CD4-positive, CD25-positive, alpha-beta regulatory T cell (primary cell): ENCODE measurements at places on chromosomes 4 and X.

DNA sequence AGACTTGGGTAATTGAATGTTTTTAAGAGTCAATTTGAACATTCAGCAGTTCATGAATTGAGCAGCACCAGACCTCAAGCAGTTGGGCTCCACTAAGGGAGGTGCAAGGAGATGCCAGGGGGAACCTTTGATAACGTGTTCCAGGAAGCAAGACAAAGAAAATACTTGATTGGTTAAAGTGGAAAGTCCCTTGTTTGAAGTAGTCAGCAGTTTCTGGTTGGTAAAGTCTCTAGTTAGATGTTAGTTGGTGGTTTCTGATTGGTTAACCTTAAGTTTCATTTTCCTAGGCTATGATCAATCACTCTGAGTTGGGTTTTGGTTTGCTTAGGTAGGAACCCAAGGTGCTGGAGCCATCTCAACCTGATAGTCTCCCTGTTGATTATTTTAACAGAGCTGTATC is 4.0 kb downstream of the HERC6 start:
- peak overlapping the region; percentile 65 for H3K4me3 ChIP-seq
- peak; percentile 75 for DNase-seq
- peaks cover 22% of the 10 kb centered on the region for H3K36me3 ChIP-seq
- peak overlapping the region; percentile 82 for H3K27ac ChIP-seq
- H3K27me3 ChIP-seq, result no peaks in the 10 kb centered on the region

DNA sequence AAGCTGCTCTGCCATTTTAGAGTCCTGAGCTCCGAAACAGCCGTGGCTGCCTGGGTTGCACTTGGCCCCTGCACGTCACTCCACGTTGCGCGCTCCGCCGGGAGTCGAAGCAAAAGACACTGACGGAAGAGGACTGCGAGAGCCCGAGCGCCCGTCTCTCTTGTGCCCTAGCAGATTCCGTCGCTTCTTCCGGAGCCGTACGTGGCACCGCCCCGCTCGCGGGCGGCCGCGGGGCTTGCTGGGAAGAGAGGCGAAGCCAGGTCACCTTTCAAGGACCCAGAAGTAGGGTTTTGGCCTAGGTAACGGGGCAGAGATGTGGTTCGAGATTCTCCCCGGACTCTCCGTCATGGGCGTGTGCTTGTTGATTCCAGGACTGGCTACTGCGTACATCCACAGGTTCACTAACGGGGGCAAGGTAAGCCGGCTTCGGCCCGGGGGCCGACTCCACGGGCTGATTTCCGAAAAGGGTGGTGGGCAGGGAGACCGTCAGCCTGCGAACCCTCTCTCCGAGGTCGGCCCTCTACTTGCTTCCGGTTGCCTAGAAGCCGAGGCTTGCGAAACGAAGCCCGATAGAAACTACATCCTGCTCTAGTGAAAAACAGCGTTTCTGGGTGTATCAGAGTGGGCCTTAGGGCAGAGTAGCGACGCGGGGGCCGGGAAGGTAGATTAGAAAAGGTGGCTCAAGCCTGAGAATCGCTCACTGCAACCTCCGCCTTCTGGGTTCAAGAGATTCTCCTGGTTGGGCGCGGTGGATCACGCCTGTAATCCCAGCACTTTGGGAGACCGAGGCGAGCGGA is at the start of the genes NDUFA1 and RNF113A:
TSS of gene NDUFA1 (plus strand) at position 234 of the 797 bp plus-strand sequence. CDS start at position 314, 80 bp downstream.
TSS of gene RNF113A (minus strand) at position 135 of the 797 bp plus-strand sequence. CDS start at position 15, 120 bp downstream.
- H3K4me1 ChIP-seq, result peaks cover 6% of the 10 kb centered on the region
- no peaks in the 10 kb centered on the region for H3K27me3 ChIP-seq
- H3K4me3 ChIP-seq, result peak within 1 kb of the TSS; percentile 75

DNA sequence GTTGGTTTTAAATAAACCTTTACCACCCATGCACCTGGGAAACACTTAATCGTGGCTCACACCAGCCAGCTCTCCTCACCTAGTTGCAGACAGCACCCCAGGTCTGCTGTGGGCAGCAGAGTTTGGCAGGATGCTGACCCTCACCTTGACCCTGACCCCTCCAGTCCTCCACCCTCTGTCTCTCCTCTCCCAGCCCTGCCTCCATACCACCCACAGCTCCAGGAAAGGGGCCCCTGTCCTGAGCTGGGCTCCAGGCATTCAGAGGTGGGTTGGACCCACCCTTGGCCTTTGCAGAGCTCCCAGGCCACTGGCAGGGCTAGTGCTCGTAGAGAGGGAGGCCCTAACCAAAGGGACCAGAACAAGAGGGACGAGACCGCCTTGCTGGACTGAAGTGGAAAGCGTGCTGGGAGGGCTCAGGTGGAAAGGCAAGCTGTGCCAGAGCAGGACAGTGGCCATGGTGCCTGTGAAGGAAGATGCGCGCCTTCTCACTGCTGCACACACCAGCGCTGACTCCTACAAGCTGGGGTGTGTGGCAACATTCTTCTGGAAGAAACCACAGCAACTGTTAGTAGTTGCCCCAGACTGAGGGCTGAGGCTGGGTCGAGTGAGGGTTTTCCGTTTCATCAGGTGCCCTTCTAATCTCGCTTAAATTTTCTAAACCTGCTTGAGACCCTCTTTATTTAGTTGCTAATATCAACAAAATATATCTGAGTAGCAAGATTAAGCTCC is 10.7 kb upstream of the S100P start:
- H3K4me1 ChIP-seq, result no peaks in the 10 kb centered on the region
- no peak overlapping the region for H3K4me3 ChIP-seq
- DNase-seq, result no peak
- no peaks in the 10 kb centered on the region for H3K27me3 ChIP-seq
- H3K36me3 ChIP-seq, result no peaks in the 10 kb centered on the region

- no peaks in the 10 kb centered on the region for H3K27me3 ChIP-seq
- no peak overlapping the region for H3K27ac ChIP-seq
- no peaks in the 10 kb centered on the region for H3K4me1 ChIP-seq
- no peaks in the 10 kb centered on the region for H3K36me3 ChIP-seq
- DNase-seq, result no peak
These were observed 33.5 kb downstream of the GUCY2F start for GRCh38 chrX:109448282-109448938.

GRCh38 chrX:139851730-139852129 is 81.1 kb downstream of the ATP11C start:
- no peak for DNase-seq
- no peak overlapping the region for H3K4me3 ChIP-seq
- no peak overlapping the region for H3K27ac ChIP-seq
- H3K4me1 ChIP-seq, result no peaks in the 10 kb centered on the region

- H3K36me3 ChIP-seq, result no peaks in the 10 kb centered on the region
- no peak overlapping the region for H3K4me3 ChIP-seq
- no peaks in the 10 kb centered on the region for H3K4me1 ChIP-seq
- H3K27ac ChIP-seq, result no peak overlapping the region
- no peaks in the 10 kb centered on the region for H3K27me3 ChIP-seq
- DNase-seq, result no peak
These were observed 125.5 kb downstream of the ATG4A start for GRCh38 chrX:108216919-108217571.

- DNase-seq, result no peak
- no peak overlapping the region for H3K4me3 ChIP-seq
- H3K27ac ChIP-seq, result no peak overlapping the region
- peaks cover 10% of the 10 kb centered on the region for H3K4me1 ChIP-seq
These were observed 916 bp upstream of the POU4F2 start for GRCh38 chr4:146637621-146638332.

DNA sequence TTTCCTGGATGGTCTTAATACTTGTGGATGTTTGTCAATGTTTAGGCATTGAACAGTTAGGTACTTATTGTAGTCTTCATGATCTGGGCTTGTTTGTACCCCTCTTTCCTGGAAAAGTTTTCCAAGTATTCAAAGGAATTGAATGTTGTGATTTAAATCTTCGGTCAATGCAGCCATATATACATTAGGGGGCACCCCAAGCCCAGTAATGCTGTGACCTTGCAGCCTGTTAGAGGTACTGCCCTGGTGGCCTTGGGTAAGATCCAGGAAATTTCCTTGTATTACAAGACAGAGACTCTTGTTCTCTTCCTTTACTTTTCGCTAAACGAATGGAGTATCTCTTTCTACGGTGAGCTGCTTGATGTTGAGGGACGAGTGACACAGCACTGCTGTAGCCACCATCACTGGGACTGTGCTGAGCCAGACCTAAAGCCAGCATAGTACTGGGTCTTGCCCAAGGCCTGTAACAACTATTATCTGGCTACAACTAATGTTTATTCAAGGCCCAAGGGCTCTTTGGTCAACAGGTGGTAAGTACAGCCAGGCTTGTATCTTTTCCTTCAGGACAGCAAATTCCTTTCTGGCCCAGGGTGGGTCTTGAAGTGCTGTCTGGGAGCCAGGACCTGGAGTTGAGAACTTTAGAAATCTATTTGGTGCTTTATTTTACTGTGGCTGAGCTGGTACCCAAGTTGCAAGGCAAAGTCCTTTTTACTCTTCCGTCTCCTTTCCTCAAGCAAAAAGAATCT is 118.3 kb upstream of the ATOH1 start:
- H3K4me3 ChIP-seq, result no peak overlapping the region
- H3K27me3 ChIP-seq, result no peaks in the 10 kb centered on the region
- H3K4me1 ChIP-seq, result no peaks in the 10 kb centered on the region
- DNase-seq, result no peak
- H3K27ac ChIP-seq, result no peak overlapping the region
- no peaks in the 10 kb centered on the region for H3K36me3 ChIP-seq

DNA sequence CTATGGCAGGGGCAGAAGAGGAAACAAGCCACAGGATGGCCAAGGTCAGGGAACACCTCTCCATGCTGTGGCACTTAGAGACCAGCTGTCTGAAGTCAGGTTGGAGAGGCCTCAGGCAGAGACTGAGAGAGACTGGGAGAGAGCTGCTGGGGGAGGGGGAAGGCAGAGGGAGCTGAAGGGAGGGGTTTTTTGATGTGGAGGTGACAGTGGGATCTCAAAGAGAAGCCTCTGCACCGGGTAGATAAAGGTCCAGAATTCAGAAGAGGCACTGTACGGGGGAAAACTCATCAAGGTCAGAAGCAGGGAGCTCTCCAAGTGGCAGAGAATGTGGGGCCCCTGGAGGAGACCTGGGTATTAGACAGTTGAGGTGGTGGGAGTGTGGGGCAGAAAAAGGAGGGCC is 41.6 kb upstream of the HMGB3 start:
- no peaks in the 10 kb centered on the region for H3K27me3 ChIP-seq
- no peaks in the 10 kb centered on the region for H3K36me3 ChIP-seq
- H3K27ac ChIP-seq, result no peak overlapping the region
- no peaks in the 10 kb centered on the region for H3K4me1 ChIP-seq

DNA sequence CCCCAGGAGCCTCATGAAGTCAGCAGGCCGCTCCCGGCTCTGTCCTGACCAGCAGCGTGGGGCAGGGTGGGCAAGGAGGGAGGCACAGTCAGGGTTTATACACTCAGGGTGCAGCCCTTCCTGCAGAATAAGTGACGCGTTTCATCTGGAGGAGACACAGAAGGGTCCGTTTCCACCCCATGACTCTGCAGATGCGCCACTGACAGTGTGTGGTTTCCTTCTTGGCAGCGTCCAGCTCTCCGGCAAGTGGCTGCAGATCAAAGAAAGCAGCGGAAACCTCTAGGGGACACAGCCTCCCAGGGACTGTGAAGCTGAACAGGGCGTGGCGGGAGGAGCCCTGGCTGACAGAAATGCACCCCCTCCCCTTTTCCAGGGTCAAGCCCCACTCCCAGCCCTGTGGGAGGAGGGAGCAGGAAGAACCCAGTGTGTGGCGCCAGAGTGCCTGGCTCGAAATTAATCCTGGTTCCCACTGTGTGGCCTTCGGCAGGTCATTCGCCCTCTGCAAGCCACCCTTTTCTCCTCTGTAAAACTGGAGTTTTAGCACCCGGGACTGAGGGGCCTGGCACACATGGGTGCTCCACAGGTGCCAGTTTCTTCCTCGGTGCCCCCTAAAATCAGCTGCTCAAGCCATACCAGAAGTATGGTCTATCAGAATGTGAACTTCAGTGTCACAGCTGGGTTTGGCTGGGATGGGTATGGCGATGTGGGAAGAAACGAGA is 17.3 kb upstream of the TBC1D14 start:
- no peaks in the 10 kb centered on the region for H3K27me3 ChIP-seq
- DNase-seq, result no peak
- peaks cover 16% of the 10 kb centered on the region for H3K4me1 ChIP-seq
- peak overlapping the region; percentile 24 for H3K27ac ChIP-seq
- peak overlapping the region; percentile 19 for H3K4me3 ChIP-seq
- H3K36me3 ChIP-seq, result no peaks in the 10 kb centered on the region

- no peak overlapping the region for H3K27ac ChIP-seq
- H3K27me3 ChIP-seq, result no peaks in the 10 kb centered on the region
- DNase-seq, result no peak
- no peaks in the 10 kb centered on the region for H3K4me1 ChIP-seq
- no peaks in the 10 kb centered on the region for H3K36me3 ChIP-seq
- H3K4me3 ChIP-seq, result no peak overlapping the region
These were observed 90.8 kb downstream of the ZNF330 start for GRCh38 chr4:141311246-141312204.

GRCh38 chr4:57023104-57023503 is 44.4 kb downstream of the POLR2B start:
- peaks cover 92% of the 10 kb centered on the region for H3K36me3 ChIP-seq
- no peak overlapping the region for H3K4me3 ChIP-seq
- no peaks in the 10 kb centered on the region for H3K4me1 ChIP-seq
- H3K27me3 ChIP-seq, result no peaks in the 10 kb centered on the region
- DNase-seq, result no peak

GRCh38 chrX:129784371-129784770 is 4.6 kb downstream of the SASH3 start:
- peak overlapping the region; percentile 69 for H3K4me3 ChIP-seq
- H3K36me3 ChIP-seq, result peaks cover 33% of the 10 kb centered on the region
- DNase-seq, result no peak
- peaks cover 64% of the 10 kb centered on the region for H3K4me1 ChIP-seq
- H3K27ac ChIP-seq, result peak overlapping the region; percentile 89

GRCh38 chr4:86592553-86593249 is 1.4 kb upstream of the PTPN13 start:
- H3K4me1 ChIP-seq, result peaks cover 10% of the 10 kb centered on the region
- peaks cover 26% of the 10 kb centered on the region for H3K27me3 ChIP-seq
- H3K36me3 ChIP-seq, result no peaks in the 10 kb centered on the region
- H3K27ac ChIP-seq, result no peak overlapping the region

GRCh38 chr4:15881820-15882219 is 56.7 kb downstream of the FGFBP1 start:
- peaks cover 5% of the 10 kb centered on the region for H3K27me3 ChIP-seq
- H3K27ac ChIP-seq, result no peak overlapping the region
- no peaks in the 10 kb centered on the region for H3K36me3 ChIP-seq
- DNase-seq, result no peak
- H3K4me3 ChIP-seq, result no peak overlapping the region
- no peaks in the 10 kb centered on the region for H3K4me1 ChIP-seq

GRCh38 chrX:108123591-108124366 is 32.2 kb downstream of the ATG4A start:
- no peak for DNase-seq
- H3K27ac ChIP-seq, result no peak overlapping the region
- no peaks in the 10 kb centered on the region for H3K27me3 ChIP-seq
- H3K4me1 ChIP-seq, result no peaks in the 10 kb centered on the region

GRCh38 chr4:76201276-76201675 is 12.3 kb downstream of the SCARB2 start:
- H3K4me1 ChIP-seq, result peaks cover 19% of the 10 kb centered on the region
- H3K36me3 ChIP-seq, result peaks cover 5% of the 10 kb centered on the region
- H3K27me3 ChIP-seq, result no peaks in the 10 kb centered on the region
- H3K4me3 ChIP-seq, result no peak overlapping the region
- H3K27ac ChIP-seq, result no peak overlapping the region

- H3K27ac ChIP-seq, result peak overlapping the region; percentile 87
- H3K4me1 ChIP-seq, result peaks cover 5% of the 10 kb centered on the region
- peak overlapping the region; percentile 79 for H3K4me3 ChIP-seq
- no peaks in the 10 kb centered on the region for H3K36me3 ChIP-seq
These were observed 23.6 kb upstream of the GLOD5 start for GRCh38 chrX:48737940-48738339.

- H3K27me3 ChIP-seq, result no peaks in the 10 kb centered on the region
- DNase-seq, result peak; percentile 98
- H3K4me3 ChIP-seq, result peak within 1 kb of the TSS; percentile 83
- H3K4me1 ChIP-seq, result peaks cover 17% of the 10 kb centered on the region
- H3K36me3 ChIP-seq, result peaks cover 8% of the 10 kb centered on the region
These were observed at the start of gene COMMD8 for GRCh38 chr4:47463235-47463956. COMMD8 (minus strand) TSS chr4:47463702; CDS start chr4:47463651, 51 bp downstream.

- H3K4me1 ChIP-seq, result peaks cover 5% of the 10 kb centered on the region
- H3K27ac ChIP-seq, result no peak overlapping the region
- no peak for DNase-seq
These were observed 16.8 kb downstream of the RASGEF1B start for GRCh38 chr4:81454948-81455347.
